ENCODE measurements at places on chromosomes 12 and 14.

GRCh38 chr12:132874175-132874574 lies 13.2 kb downstream of the CHFR start:
- DNase-seq: no peak

GRCh38 chr12:115569345-115570068 lies 708.0 kb downstream of the MED13L start:
- no peak for DNase-seq

DNA sequence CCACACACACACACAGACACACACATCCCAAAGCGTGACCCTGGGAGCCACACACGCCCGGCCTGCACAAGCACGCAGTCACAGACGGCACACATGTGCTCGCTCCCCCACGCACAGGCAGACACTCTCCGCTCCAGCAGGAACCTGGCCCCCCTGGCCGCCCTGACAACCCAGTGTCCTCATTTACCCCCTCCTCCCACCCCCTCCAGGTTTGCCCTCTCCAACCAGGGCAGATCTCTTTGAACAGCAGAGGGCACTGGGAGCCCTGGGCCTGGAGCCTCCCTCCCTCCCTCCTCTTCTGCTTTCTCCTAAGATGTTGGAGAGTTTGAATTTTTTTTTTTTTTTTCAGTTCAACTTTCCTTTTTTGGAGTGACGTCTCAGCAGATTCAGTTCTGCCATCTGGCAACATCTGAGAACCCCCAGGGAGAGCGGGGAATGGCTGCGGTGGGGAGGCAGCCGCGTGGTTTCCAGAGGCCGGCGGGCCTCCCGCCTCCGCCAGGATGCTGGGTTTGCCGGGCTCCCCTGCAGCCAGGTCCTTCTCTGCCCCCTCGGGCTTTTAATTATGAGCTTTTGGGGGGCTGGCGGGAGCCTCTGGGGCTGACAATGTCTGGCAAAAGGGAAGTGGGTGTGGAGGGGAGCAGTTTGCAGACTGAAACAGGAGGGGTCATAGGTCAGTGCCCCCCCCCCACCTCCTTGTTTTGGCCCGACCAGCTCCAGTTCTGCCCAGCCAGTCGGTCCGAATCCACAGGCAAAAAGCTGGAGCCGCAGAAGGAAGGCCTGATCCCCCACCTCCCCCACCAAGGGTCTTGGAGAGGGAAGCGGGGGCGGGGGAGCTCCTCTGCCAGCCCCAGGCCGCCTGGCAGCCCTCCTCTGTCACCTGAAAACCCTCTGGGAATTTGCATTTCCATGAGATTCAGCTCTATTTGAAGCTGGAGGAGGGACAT lies 1.3 kb upstream of the NCOR2 start:
- DNase-seq: peak; percentile 94

GRCh38 chr12:88580051-88580871 lies at the start of gene KITLG:
Gene KITLG (minus strand): TSS chr12:88580471. CDS start chr12:88580278, 193 bp downstream.
- peak; percentile 86 for DNase-seq

DNA sequence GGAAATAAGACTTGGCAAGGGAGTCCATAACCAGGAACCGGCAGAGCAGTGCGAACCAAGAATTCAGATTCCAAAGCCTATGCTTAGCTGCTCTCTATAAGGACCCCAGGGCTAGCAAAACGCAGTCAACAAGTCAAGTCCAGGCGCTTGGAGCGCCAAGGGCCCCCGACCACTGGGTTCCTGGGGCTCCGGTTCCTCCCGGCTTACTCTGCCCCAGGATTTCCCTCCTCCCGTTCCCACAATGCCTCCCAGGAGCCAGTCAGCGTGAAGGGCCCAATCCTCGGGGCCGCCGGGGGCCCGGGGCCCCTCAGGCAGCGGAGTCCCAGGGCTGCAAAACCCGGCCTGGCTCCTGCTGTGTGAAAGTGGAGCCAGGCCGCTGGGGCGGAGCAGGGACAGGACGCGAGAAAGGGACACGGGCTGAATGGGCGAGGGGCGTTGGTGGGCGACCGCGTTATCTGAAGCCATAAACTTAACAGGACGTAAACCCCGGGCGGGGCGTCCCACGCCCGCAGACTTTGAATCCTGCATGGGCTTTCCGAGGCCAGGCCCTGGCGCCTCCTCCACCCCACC lies 1.5 kb downstream of the KRT8 start:
- peak; percentile 56 for DNase-seq

GRCh38 chr12:46702581-46703344 lies 123.0 kb downstream of the SLC38A4 start:
- no peak for DNase-seq

DNA sequence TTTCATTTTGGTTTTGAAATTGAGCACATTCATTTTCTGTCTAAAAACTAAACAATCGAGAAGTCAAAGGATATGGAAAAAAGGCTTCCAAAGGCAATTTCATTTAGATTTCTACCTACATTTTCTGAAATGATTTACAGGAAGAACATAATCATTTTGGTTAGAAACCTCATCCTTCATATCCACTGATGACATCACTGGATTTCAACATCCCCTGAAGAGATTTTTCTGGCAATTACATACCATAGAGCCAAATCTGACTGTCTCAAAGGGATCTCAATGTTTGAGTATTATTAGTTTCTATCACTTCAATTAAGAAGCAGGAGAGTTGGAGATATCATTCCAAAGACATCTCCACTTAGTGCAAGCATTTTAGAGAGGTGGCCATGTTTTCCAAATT lies 137.8 kb downstream of the TTC7B start:
- no peak for DNase-seq

GRCh38 chr14:96681829-96682228 lies 115.4 kb upstream of the VRK1 start:
- DNase-seq: no peak

DNA sequence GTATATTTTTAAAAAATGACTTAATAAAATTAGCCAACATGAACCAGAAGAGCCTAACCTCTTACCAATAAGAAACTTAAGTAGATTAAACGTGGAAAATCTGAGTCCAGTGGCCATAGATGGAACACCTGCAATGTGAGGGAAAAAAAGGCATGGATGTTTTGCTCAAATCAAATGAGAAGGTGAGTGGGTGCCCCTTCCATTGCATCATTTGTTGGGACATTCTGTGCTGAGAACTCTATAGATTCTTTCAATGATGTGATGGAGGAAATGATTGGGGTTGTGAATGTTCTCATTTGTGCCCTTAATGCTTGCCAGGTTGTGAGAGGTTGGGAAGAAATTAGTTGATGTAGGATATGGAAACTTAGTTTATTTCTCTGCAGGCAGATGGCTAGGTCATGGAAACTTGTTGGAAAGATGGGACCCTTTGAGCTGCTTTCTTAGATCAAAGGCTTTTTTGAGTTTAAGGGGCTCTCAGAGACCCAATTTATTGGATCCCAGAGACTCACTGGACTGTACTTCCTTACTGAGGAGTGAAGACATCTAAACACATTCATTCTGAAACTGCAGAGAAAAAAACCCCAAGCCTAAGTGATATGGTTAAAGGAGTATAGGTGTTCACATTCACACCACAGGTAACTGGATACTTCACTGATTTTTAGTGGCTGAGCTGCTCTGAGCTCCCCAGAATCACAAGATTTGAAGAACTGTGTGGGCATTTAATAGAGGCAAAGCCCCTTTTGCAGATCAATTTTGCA lies 95.9 kb downstream of the DACT1 start:
- DNase-seq: no peak

GRCh38 chr14:34971381-34971780 lies 11.4 kb upstream of the SRP54 start:
- DNase-seq: no peak

- no peak for DNase-seq
These were observed 81.3 kb downstream of the WDR20 start for GRCh38 chr14:102221026-102221425.

DNA sequence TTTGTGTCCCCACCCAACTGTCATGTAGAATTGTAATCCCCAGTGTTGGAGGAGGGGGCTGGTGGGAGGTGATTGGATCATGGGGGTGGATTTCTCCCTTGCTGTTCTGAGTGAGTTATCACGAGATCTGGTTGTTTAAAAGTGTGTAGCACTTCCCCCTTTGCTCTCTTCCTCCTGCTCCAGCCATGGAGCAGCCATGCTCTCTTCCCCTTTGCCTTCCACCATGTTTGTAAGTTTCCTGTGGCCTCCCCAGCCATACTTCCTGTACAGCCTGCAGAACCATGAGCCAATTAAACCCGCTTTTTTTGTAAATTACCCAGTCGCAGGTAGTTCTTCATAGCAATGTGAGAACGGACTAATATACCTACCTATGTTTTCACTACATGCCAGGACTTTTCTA lies 2.6 kb upstream of the POC1B start:
- no peak for DNase-seq

DNA sequence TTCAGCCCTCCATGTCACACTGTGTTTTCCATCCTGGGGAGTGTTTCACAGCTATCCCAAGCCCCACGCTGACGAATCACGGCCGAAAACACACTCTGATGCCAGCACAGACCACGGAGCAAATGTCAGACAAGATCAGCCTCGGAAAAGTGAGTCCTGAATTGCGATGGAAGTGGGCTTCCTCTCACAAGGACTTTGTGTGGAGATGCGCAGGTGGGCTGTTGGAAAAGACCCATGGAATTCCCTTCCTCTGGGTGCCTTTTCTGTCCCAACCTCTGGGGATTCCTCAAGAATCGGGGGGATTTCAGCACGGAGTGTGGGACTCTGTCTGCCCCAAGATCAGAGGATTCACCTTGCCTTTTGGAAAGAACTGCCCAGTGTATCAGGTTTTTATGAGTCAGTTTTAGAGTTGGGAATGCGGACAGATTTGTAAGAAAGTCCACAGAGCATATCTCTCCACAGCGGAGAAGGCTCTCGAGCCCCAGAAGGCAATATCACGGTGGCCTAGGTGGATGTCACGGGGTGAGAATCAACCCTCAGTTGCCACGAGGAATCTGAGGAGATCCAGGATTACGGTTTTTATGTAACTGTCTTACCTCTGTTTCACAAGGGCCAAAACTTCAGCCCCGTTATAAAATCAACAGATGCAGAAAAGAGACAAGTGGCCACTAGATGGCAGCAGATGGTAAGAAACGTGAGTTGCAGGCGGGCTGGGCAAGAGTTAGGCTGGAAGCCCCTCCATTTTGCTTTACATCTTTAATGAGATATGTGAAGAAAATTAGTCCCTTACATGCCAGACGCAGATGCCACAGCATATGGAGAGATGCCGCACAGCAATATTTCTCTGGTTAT lies 201.9 kb downstream of the DAD1 start:
- DNase-seq: no peak

DNA sequence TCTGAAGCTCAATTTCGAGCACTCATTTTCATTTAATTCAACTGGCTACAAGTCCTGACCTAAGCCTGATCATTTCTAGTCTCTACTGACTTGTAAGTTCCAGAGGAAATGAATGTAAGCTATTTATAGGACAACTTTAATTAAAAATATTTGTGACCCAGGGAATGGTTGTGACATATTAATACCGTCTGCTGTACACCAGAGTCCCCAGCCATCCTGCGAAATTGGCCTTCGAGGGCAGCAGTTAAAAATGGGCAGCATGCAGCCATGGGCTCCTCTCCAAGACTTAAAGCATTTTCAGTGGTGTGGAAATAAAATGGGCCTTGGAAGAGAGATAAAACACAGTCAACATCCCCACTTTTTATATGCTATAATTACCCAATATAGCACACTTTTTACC lies 30.7 kb upstream of the OVCH1 start:
- DNase-seq: no peak

GRCh38 chr12:130504110-130504839 lies 166.6 kb downstream of the PIWIL1 start:
- no peak for DNase-seq

DNA sequence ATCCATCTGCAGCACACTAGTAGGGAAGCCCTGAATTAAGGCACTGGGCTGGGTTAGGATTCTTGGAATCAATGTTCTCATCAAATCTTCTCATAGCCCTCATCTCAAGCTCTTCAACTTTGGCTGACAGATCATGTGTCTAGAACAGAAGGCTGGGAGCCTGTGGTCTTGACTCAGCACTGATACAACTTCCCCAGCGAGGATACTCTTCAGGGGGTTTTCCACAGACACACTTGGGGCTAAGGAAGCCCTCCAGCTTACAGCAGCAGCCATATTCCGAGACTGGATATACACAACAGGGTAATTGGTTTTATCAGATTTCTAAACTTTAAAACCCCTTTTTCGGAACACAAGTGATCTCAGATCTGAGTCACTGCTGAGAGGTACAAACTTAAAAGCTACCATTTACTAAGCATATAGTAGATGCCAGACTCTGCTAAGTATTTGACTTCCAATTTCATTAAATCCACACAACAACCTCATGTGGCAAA lies 3.5 kb downstream of the FMNL3 start:
- no peak for DNase-seq

DNA sequence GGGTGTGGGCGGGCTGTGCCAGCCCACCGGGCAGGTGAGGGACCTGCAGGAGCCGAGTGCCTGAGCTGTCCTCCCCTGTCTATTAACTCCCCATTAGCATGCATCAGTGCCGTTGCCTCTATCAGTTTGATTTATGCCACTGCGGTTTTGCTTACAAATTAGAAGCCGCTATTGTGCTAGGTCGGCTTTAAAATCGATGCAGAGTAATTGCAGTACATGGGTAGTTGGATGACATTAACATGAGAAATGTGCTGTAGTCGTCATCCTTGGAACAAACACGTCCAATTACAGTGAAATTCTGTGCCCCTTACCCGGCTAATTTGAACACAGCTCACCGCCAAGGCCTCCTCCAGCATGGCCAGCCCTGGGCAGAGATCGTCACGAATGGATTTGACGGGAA lies 145.8 kb downstream of the TSPAN9 start:
- no peak for DNase-seq

DNA sequence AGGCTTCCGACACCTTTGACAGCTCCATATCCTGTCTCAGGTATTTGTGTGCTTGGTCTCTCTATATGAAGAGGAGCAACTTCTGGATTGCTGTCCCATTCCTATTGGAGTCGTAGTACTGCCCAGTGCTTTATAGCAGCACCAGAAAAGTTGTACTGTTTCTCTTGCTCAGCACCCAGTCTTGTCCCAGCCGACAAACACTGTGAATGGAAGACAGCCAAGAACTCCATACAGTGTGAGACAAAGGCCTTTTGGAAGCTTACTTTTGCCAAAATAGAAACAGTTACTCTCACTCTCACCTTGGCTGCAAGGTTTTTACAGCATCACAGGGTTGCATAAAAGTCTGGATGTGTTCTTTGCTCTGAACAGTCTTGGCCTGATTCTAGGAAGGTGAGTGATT lies 105.3 kb downstream of the TGFB3 start:
- DNase-seq: no peak

- peak; percentile 94 for DNase-seq
These were observed 42.8 kb downstream of the TSPAN9 start for GRCh38 chr12:3119756-3120601.
